ENCODE measurements at places on chromosomes 3 and 15.

DNA sequence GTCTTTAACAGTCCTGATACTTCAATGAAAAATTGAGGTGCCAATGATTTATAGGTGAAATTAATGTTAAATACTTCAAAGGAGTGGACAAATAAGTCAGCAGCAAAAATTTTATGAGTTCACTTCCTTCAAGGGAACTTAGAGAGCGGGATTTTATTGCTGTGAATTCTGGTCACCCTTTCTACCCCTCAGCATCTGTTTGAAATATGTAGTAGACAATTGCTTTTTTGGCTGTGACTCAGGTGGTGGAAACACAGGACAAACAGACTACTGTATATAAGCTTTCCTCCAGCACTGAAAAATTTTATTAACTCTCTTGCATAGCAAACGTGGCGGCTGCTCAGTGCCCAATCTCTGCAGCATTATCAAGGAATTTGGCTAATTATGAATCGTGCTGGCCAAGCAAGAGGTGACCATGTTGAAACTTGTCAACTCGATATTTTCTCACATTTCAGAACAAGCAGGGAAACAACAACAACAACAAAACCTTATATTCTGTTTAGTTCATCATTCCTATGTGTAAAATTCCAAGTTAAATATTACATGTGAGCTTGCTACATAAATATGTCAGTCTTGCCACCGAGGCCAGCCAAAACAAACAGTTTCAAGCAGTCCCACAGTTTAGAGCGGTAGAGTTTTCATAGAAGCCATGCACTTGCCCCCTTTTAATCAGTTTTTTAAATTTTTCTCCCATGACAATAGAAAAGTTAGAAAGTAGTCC lies 420.2 kb downstream of the FOXP1 start:
- no peak for DNase-seq

DNA sequence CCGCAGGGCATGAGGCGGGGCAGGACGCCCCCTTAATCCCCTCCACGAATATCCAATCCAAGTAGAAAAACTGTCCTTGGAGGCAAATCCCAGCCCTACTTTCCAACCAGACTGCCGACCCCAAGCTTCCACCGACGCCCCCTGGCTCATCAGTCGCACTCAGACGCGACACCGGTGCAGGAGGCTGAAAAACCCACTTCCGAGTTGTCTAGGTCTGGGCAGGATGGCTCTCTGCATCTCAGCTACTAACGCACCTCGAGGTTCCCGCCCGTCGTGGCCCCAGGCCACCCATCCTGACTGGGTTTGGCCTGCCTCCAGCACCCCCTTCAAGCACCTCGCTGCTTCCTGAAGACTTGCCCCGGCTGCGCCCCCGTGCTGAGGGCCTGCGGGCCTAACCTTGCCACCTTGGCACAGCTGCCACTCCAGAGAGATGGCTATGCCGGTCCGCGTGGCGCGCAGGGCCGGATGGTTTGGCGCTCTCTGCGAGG lies 15.5 kb downstream of the RGMA start:
- DNase-seq = no peak

- DNase-seq = peak; percentile 44
These were observed at the start of gene FBXL22 for GRCh38 chr15:63597038-63597790. TSS of gene FBXL22 (plus strand) at chr15:63597387. CDS start at chr15:63597393, 6 bp downstream.

- DNase-seq = peak; percentile 67
These were observed 627.1 kb downstream of the ROBO1 start for GRCh38 chr3:79140708-79141107.

GRCh38 chr3:124384527-124384926 lies 345.7 kb upstream of the UMPS start:
- DNase-seq = no peak

DNA sequence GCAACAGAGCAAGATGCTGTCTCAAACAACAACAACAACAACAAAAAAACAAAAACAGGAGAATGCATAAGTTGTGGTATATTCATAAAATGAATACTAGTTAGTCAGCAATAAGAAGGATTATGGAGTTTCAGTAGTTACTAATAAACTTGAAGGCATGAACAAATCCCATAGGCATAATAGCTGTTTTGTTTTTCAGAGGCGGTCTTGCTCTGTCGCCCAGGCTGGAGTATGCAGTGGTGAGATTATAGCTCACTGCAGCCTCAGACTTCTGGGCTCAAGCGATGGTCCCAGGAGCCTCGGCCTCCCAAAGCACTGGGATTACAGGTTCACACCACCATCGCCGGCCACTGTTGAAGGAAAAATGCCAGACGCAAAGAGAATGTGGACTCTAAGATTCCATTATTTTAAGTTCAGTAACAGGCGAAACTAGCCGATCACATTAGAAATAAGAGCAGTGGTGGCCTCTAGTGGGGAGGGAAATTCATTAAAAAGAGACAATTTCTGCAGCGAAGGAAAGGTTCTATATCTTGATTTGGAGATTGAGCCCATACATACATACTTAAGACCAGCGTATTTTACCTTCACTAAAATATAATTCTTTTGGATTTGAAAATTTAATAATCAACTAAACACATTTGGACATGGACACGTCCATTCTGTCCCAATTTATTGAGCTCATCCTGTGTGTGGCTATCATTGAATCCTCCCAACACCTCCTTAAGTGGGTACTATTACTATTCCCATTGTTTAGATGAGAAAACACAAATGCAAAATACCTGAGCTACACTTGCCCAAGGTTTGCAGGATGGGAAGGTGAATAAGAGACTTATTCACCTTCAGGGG lies 27.4 kb upstream of the HDAC11 start:
- DNase-seq = peak; percentile 55

DNA sequence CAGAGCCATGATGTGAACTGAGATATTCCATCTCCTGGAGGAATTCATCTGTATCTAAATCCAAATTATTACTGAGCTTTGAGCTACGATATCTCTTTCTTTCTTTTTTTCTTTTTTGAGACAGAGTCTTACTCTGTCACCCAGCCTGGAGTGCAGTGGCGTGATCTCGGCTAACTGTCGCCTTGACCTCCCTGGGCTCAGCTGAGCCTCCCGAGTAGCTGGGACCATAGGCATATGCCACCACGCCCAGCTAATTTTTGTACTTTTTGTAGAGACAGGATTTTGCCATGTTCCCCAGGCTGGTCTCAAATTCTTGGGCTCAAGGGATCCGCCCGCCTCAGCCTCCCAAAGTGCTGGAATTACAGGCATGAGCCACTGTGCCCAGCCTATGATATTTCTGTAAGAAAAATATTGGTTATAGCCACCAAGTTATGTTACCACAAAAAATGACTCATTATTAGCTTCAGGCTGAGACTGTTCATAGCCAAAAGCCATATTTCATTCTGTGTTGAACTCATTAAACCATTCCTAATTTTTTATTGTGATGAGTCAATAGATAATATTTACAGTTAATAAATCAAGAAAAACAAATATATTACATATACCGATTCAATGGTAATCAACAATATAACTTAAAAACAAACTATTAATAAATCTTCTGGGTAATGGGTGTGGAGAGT lies 27.1 kb upstream of the SLC30A4 start:
- peak; percentile 80 for DNase-seq
